Ascending aorta (tissue), 2 donors: ENCODE measurements at places on chromosomes 7 and 10. TPM values are rescaled to one million over a fixed set of nuclear protein-coding genes. Genes with fewer than 3 reads are reported as not detected.

DNA sequence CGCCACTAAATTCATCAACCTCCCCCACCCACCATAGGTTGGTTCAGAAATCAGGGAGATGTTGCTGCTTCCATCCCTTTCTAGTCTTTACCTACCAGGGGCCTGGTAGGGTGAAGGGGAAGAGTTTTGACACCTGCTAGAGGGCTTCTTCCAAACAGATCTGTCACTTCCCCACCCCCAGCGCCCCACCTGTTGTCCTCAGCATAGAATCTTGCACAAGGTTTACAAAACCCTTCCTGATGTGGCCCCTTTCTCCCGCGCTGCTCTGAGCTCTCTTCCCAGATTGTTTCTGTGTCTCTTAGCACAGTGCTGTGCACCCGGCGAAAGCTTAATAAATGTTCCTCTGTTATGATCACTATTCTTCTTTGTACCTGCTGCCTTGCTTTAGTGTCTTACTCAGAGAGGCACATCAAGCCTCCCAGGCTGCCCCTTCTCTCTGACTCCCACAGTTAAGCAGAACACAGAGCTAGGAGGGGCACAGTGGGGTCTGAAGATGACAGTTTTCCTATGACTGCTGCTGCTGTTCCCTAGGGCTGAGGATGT, 11.2 kb upstream of the C10orf95 start:
- no peaks in the 10 kb centered on the region for H3K27me3 ChIP-seq
- no peak overlapping the region for H3K4me3 ChIP-seq
- H3K4me1 ChIP-seq = no peaks in the 10 kb centered on the region
- no peak overlapping the region for H3K27ac ChIP-seq
- H3K36me3 ChIP-seq = no peaks in the 10 kb centered on the region

SFTPA2 gene
- total RNA-seq = not detected

GRCh38 chr7:41067576-41067975, 635.3 kb downstream of the INHBA start:
- no peaks in the 10 kb centered on the region for H3K4me1 ChIP-seq
- no peaks in the 10 kb centered on the region for H3K27me3 ChIP-seq
- H3K4me3 ChIP-seq = no peak overlapping the region
- no peak for DNase-seq

ITIH5 gene
- total RNA-seq = 19.4 TPM

DNA sequence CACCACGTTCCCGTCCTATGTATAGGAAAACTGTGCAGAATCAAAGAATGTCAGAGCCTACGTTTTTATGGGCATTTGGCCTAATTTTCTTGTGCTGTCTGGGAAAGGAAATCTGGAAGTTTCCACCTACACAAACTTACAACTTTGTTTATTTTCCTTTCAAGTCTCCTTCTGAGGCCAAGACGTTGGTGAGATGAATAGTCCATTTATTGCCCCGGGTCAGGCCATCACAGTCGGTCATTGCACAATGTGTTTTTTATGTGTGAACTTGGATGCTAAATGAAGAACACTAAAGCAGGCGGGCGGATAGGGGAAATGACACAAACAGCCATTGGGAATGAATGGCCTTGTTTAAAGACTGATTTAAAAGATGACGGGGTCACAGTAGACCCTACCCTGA, 38.6 kb downstream of the TRIL start:
- DNase-seq = no peak
- no peak overlapping the region for H3K4me3 ChIP-seq
- H3K27me3 ChIP-seq = no peaks in the 10 kb centered on the region
- no peak overlapping the region for H3K27ac ChIP-seq
- no peaks in the 10 kb centered on the region for H3K4me1 ChIP-seq
- no peaks in the 10 kb centered on the region for H3K36me3 ChIP-seq

- H3K27ac ChIP-seq = peak overlapping the region; percentile 64
- H3K4me3 ChIP-seq = peak overlapping the region; percentile 63
- DNase-seq = no peak
Observed at GRCh38 chr7:151086802-151087244, 548 bp downstream of the AGAP3 start.

DNA sequence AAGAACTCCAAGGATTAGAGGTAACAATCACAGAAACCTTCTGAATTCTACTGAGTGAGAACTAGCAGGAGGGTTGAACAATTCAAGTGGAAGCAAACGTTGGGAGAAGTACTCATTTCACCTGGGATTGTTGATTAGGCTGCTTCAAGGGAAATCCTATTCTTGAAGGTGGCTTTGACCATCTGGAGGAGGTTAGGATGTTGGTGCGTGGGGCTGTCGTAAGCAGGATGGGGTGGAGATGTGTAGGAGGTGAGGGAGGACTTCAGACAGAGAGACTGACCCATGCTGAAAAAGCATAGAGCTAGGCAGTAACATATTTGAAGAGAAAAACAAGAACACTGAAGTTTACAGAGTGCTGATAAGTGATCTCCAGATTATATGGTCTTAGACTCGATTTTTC, 147.9 kb downstream of the FRMD4A start:
- DNase-seq = no peak
- no peak overlapping the region for H3K4me3 ChIP-seq

COL17A1 gene
- 0.64 TPM for total RNA-seq

- peaks cover 17% of the 10 kb centered on the region for H3K4me1 ChIP-seq
- no peaks in the 10 kb centered on the region for H3K27me3 ChIP-seq
- DNase-seq = no peak
- H3K36me3 ChIP-seq = no peaks in the 10 kb centered on the region
- no peak overlapping the region for H3K4me3 ChIP-seq
Observed at GRCh38 chr10:76398043-76398710, 966.8 kb downstream of the LRMDA start.

TMEM26 gene
- not detected for total RNA-seq

DNA sequence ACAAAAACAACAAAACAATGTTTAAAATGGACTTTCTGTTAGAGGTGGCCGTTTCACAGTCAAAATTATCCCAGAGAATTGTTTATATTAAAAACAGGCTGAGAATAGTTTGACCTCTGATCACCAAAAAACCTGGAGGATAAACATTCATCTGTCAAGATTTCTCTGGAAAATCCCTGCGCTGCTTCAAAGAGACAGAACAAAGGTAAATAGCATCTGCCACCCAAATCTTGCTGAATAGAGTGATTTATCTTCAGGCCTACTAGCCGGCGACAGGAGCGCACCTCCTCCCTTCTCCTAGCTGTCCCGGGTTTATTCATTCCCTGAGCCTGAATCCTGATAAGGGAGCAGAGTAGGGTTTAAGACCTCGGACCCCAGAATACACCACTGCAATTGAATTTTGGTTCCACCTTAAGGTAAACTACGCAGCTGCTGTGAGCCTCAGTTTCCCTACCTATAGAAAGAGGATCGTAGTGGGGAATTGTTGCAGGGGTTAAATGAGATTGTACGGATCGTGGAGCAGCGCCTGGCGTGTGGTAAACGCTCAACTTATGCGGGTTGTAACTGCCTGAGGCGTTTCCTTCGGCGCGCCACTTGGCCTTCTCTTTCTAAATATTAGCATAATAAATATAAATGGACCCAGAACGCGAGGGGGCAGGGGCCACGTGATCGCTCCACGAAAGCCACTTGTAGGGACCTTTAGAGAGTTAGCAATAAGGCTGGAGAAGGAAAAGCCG, 498 bp upstream of the ST7 start:
- H3K27me3 ChIP-seq = no peaks in the 10 kb centered on the region
- H3K4me3 ChIP-seq = peak overlapping the region; percentile 78
- H3K36me3 ChIP-seq = no peaks in the 10 kb centered on the region

DNA sequence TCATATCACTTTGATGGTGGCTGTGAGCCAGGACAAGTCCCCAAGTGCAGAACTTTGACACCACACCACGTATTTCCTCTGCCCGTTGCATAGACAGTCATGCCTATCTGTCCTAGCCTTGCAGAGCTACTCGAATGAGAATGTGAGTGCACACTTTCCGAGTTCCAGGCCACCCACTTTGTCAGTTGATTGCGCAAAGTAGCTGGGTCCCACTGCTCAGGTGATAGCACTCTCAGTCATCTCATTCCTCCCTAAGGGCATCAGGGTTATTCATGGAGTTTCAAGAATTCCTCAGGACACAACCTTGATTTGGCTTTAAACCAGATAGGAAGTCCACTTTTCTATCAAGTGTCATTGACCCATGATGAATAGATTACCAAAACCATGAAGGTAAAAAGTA, 19.3 kb downstream of the LSM5 start:
- no peak for DNase-seq
- no peak overlapping the region for H3K4me3 ChIP-seq
- H3K27me3 ChIP-seq = no peaks in the 10 kb centered on the region

DNA sequence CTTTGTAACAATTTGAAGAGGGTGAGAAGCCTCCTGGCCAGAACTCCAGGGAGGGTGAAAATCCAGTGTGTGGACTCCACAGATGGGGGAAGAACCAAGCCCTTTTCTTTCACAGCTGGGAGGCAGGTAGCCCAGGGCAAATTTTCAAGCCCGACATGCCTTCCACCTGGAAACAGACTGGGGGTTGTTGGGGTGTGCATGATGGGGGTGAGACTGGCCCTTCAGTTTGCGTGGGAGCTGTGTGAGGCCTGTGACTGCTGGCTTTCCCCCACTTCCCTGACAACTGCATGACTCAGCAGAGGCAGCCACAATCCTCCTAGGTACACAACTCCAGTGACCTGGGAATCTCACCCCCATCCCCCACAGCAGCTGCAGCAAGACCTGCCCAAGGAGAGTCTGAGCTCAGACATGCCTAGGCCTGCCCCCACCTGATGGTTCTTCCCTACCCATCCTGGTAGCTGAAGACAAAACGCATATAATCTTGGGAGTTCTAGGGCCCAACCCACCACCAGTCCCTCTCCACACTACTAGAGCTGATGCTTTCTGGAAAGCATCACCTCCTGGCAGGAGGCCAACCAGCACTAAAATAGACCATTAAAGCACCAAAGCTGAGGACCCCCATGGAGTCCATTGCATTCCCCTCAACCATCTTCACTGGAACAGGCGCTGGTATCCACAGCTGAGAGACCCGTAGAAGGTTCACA, 445.4 kb downstream of the TFEC start:
- H3K4me1 ChIP-seq = no peaks in the 10 kb centered on the region
- no peak overlapping the region for H3K27ac ChIP-seq
- no peak overlapping the region for H3K4me3 ChIP-seq
- no peak for DNase-seq

DNA sequence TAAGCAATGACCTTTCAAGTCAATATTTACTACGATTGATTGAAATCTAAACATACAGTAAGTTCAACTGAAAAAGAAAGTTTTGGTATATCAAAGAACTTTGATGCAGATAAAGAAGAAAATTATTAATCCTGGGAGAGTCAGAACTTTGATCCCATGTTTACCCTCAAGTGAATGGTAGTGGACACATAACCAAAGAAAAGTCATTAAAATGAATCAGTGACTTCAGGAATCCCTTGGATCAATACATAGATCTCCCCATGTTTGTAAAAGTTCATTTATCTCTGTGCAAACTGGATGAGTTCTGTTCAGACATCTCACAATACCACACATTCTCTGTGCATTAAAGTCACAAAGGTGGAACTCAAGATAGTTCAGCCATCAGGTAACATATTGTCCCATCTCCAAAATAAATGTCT, 75.5 kb upstream of the RELN start:
- no peak overlapping the region for H3K4me3 ChIP-seq
- no peaks in the 10 kb centered on the region for H3K4me1 ChIP-seq
- DNase-seq = no peak
- H3K27ac ChIP-seq = no peak overlapping the region
- no peaks in the 10 kb centered on the region for H3K36me3 ChIP-seq
- no peaks in the 10 kb centered on the region for H3K27me3 ChIP-seq
